ENCODE measurements at places on chromosomes 1 and 21. TPM values are rescaled to one million over a fixed set of nuclear protein-coding genes. Genes with fewer than 3 reads are reported as not detected.

DNA sequence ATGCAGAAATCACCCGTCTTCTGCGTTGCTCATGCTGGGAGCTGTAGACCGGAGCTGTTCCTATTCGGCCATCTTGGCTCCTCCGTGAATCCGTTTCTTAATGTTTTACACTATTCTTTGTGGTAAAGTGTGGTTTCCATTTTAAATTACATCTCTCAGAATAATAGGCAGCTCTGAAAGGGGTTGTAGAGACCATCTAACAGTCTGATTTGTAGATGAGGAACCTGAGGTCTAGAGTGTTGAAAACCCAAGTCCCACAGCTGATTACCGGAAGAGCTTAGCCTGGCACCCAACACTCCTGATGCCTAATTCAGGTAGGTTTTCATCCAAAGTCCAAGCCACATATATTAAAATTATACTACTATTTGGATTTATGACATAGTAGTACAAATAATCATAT is 144.0 kb downstream of the LEPR start:
- H3K27ac ChIP-seq = no peak overlapping the region
- no peaks in the 10 kb centered on the region for H3K4me1 ChIP-seq
- DNase-seq = no peak

DNA sequence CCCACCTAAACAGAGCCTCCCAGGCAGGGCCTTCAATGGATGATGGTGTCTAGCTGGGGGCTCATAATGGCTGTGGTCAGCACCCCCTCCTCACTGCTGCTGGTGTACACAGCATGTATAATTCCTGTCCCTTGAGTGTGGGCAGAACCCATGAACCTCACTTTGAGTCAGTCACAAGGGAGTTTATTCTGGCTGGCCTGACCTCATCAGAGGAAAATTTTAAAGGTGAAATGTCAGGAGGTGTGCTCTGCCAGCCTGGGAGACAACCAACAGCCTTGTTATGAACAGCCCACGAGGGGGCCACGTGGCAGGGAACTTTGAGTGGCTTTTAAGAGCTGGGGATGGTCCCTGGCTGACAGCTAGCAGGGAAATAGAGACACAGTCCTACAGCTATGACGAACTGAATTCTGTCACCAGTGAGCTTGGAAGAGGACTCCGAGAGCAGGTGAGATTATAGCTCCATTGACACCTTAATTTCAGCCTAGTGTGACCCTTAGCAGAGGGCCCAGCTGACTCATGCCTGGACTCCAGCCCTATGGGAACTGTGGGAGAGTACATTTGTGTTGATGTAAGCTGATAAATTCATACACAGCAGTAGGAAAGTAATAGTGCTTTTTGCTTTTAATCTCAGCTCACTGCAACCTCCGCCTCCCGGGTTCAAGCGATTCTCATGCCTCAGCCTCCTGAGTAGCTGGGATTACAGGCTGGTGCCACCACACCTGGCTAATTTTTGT is 73.5 kb upstream of the RUNX3 start:
- no peak overlapping the region for H3K27ac ChIP-seq
- no peak for DNase-seq
- H3K4me3 ChIP-seq = no peak overlapping the region
- peaks cover 7% of the 10 kb centered on the region for H3K27me3 ChIP-seq
- H3K36me3 ChIP-seq = no peaks in the 10 kb centered on the region
- H3K4me1 ChIP-seq = peaks cover 5% of the 10 kb centered on the region

KCNE1 gene
- 0.68 TPM for total RNA-seq

GRCh38 chr1:181028615-181029014 is 5.2 kb upstream of the MR1 start:
- H3K4me3 ChIP-seq = no peak overlapping the region
- no peak overlapping the region for H3K27ac ChIP-seq
- no peaks in the 10 kb centered on the region for H3K36me3 ChIP-seq
- no peak for DNase-seq

GRCh38 chr1:88289401-88290102 is 394.5 kb upstream of the PKN2 start:
- H3K4me3 ChIP-seq = no peak overlapping the region
- no peak for DNase-seq
- no peaks in the 10 kb centered on the region for H3K36me3 ChIP-seq
- H3K27ac ChIP-seq = no peak overlapping the region
- H3K4me1 ChIP-seq = peaks cover 8% of the 10 kb centered on the region

RSPH1 gene
- 1.0 TPM for total RNA-seq

CELA3B gene
- not detected for total RNA-seq

KCNJ9 gene
- 0.11 TPM for total RNA-seq

GRCh38 chr1:101957771-101958170 is 39.0 kb downstream of the OLFM3 start:
- H3K27me3 ChIP-seq = no peaks in the 10 kb centered on the region
- no peak overlapping the region for H3K4me3 ChIP-seq
- H3K4me1 ChIP-seq = no peaks in the 10 kb centered on the region
- no peak for DNase-seq
- no peaks in the 10 kb centered on the region for H3K36me3 ChIP-seq

SPRR2E gene
- total RNA-seq = not detected

TEX38 gene
- total RNA-seq = not detected

- H3K27ac ChIP-seq = no peak overlapping the region
- no peaks in the 10 kb centered on the region for H3K36me3 ChIP-seq
- H3K4me1 ChIP-seq = no peaks in the 10 kb centered on the region
- H3K27me3 ChIP-seq = no peaks in the 10 kb centered on the region
- H3K4me3 ChIP-seq = no peak overlapping the region
Measured at GRCh38 chr21:34707876-34708325, 39.1 kb downstream of the CLIC6 start.

- no peak overlapping the region for H3K27ac ChIP-seq
- no peak for DNase-seq
- no peaks in the 10 kb centered on the region for H3K27me3 ChIP-seq
- no peak overlapping the region for H3K4me3 ChIP-seq
- H3K36me3 ChIP-seq = peaks cover 3% of the 10 kb centered on the region
- H3K4me1 ChIP-seq = no peaks in the 10 kb centered on the region
Measured at GRCh38 chr1:235831148-235831547, 35.6 kb downstream of the LYST start.

GRCh38 chr1:157194731-157195520 is 56.7 kb upstream of the ETV3 start:
- no peak overlapping the region for H3K27ac ChIP-seq
- peaks cover 6% of the 10 kb centered on the region for H3K27me3 ChIP-seq
- H3K36me3 ChIP-seq = no peaks in the 10 kb centered on the region
- H3K4me1 ChIP-seq = peaks cover 3% of the 10 kb centered on the region

STYXL2 gene
- total RNA-seq = 0.11 TPM

DNA sequence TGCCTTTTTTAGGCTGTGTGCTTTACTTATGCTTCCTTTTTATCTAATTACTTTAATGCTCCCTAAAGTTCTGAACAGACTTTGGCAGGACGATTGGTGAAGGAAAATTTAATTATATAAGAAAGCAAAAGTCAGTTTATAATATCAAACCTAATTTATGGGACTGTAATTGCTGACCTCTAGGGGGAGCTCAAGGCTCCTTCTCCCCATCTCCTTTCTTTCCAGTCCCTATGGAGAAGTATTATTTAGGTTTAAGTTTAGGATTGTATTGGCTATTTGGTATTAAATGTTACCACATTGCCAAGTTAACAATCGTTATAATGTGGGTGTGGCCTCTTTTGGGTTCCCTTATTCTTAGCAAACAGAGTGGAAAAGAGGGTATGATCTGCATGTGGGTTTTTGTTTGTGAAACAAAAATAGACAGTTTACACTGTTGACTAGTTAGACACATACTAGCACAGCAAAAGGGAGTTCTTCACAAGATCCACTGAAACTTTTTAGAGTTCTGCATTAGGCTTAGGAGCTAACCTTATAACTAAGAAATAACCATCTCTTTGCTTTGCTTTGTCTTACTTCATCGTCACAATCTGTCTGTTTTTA is 48.2 kb upstream of the TNFSF4 start:
- DNase-seq = peak; percentile 12
- H3K27ac ChIP-seq = no peak overlapping the region
- no peaks in the 10 kb centered on the region for H3K4me1 ChIP-seq
- peaks cover 4% of the 10 kb centered on the region for H3K36me3 ChIP-seq
- no peaks in the 10 kb centered on the region for H3K27me3 ChIP-seq

GRCh38 chr1:171663036-171663853 is 10.8 kb upstream of the MYOC start:
- no peak overlapping the region for H3K4me3 ChIP-seq
- H3K4me1 ChIP-seq = no peaks in the 10 kb centered on the region
- no peak overlapping the region for H3K27ac ChIP-seq
- no peaks in the 10 kb centered on the region for H3K27me3 ChIP-seq
- H3K36me3 ChIP-seq = no peaks in the 10 kb centered on the region
- no peak for DNase-seq

DNA sequence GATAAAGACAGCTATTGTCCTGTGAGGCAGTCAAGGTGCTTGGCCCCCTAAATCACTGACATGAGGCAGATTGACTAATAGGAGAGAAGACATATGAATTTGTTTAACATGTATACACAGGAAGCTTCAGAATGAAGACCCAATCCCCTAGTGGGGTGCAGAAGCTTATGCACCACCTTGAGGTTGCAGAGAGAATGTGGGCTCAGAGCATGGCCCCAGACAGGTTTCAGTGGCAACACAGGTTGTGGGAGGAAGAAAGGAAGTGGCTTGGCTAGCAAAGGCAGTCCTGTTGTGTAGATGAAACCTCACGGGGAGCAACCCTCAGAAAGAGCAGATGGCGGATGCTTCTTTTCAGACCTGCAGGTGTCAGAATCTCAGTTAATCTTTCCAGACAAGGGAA is 37.0 kb upstream of the PARP1 start:
- H3K27me3 ChIP-seq = peaks cover 2% of the 10 kb centered on the region
- H3K4me3 ChIP-seq = no peak overlapping the region
- no peak for DNase-seq
- no peaks in the 10 kb centered on the region for H3K4me1 ChIP-seq
- no peak overlapping the region for H3K27ac ChIP-seq

PHC2 gene
- 155 TPM for total RNA-seq

- peaks cover 6% of the 10 kb centered on the region for H3K4me1 ChIP-seq
- DNase-seq = no peak
- no peaks in the 10 kb centered on the region for H3K27me3 ChIP-seq
- H3K27ac ChIP-seq = no peak overlapping the region
Measured at GRCh38 chr21:45143855-45144254, 69.5 kb downstream of the ADARB1 start.

CSDE1 gene
- 685 TPM for total RNA-seq

TSPAN2 gene
- total RNA-seq = 5.4 TPM

HAO2 gene
- total RNA-seq = not detected

GRCh38 chr1:7111853-7112252 is 326.6 kb downstream of the CAMTA1 start:
- DNase-seq = no peak
- no peak overlapping the region for H3K27ac ChIP-seq

DNA sequence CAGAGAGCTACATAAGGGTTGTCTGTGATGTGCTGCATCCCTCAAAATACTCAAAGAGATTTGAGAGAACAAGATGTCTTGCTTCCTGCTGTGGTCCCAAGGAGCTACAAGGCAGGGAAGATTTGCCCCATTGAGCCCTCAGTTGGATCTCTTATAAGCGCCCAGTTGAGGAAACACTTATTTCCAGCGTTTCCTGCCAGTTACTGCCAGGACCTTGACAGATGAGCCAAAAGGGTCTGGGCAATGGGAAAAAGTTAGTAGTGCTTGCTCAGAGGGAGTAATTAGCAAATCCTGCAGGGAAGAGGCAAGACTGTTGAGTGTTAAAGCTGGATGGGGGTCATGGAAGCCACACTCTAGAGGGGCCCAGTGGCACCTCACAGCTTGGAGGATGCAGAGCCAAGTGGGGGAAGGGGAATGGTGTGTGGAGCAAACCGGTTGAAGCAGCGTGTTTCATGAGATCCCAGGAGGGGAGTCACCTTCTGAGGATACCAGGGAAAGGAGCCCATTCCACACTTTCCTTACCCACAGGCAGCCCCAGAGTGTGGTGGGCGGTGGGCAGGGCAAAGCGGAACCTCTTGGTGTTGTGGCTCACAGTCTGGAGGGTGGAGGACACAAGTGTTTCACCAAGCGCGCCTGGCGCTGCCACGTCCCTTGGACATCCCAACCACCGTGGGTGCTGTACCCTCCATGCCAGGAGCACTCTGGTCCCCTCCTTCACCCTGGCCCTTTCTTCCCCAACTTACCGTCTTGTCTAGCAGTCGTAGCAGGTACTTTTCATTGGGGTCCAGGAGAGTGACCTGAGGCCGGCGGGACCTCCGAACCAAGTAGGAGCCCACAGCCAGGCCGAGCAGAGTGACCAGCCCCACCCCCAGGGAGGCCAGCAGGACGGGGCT is 805 bp downstream of the CYB5R1 start:
- peak overlapping the region; percentile 53 for H3K27ac ChIP-seq
- no peaks in the 10 kb centered on the region for H3K36me3 ChIP-seq
- H3K4me3 ChIP-seq = peak overlapping the region; percentile 86
- H3K4me1 ChIP-seq = peaks cover 24% of the 10 kb centered on the region

GRCh38 chr1:67407498-67407897 is 22.7 kb downstream of the SERBP1 start:
- DNase-seq = no peak
- H3K27me3 ChIP-seq = no peaks in the 10 kb centered on the region
- H3K4me3 ChIP-seq = no peak overlapping the region
- no peak overlapping the region for H3K27ac ChIP-seq
- H3K36me3 ChIP-seq = peaks cover 6% of the 10 kb centered on the region

ANKRD65 gene
- total RNA-seq = 0.89 TPM

DENND2C gene
- total RNA-seq = 0.79 TPM

IGFN1 gene
- total RNA-seq = not detected

GPR52 gene
- total RNA-seq = 0.75 TPM

IFI44 gene
- 0.47 TPM for total RNA-seq

DNA sequence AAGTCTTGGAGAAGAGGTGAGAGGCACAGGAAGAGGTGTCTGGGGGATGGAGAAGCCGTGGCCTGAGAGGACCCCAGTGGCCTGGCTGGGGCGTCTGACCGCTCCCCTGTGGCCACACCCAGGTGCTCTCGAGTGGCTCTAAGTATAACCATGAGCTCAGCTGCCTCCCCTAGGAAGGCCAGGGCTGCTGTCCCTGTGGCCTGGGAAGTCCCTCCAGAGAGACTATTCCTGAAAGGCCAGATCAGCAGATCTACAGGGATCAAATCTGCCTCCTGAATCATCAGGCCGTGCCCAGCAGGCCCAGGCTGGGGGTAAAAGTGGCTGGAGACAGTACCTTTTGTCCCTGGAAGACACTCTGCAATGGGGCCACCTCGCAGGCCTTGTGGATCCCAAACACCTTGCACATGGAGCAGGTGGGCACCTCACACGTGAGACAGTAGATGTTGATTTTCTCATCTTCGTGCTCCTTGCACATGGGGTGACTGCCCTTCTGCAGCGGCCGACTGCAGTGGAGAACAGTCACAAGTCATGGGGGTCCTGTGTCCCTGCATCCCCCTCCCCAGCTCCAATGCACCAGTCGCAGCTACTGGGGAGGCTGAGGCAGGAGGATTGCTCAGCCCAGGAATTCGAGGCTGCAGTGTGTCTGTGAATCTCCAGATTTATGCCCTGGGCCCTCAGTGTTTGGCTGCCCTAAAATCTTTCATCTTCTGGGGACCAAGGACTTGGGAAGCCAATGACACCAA is 6.4 kb downstream of the TRIM63 start:
- H3K36me3 ChIP-seq = no peaks in the 10 kb centered on the region
- no peaks in the 10 kb centered on the region for H3K4me1 ChIP-seq
- no peak overlapping the region for H3K27ac ChIP-seq
- no peak overlapping the region for H3K4me3 ChIP-seq
- H3K27me3 ChIP-seq = peaks cover 4% of the 10 kb centered on the region
- DNase-seq = no peak

LRRC7 gene
- total RNA-seq = 2.4 TPM

GRCh38 chr1:164622068-164622845 is 63.3 kb downstream of the PBX1 start:
- H3K4me3 ChIP-seq = no peak overlapping the region
- no peak overlapping the region for H3K27ac ChIP-seq
- DNase-seq = no peak

Measured in neural crest cell (in vitro differentiated cells).